ENCODE measurements at places on chromosomes 1 and 21. TPM values are rescaled to one million over a fixed set of nuclear protein-coding genes. Genes with fewer than 3 reads are reported as not detected.

NBPF15 gene
- total RNA-seq = 7.3 TPM

HMGCS2 gene
- 161 TPM for total RNA-seq

PKLR gene
- not detected for total RNA-seq

FCGR3A gene
- total RNA-seq = 31.4 TPM

HSD3B1 gene
- total RNA-seq = not detected

DYNLT5 gene
- 1.6 TPM for total RNA-seq

S100B gene
- 8.3 TPM for total RNA-seq

LSM10 gene
- total RNA-seq = 59.3 TPM

FMN2 gene
- not detected for total RNA-seq

FCRL5 gene
- not detected for total RNA-seq

PALMD gene
- total RNA-seq = 122 TPM

LORICRIN gene
- not detected for total RNA-seq

PADI4 gene
- total RNA-seq = 0.24 TPM

PLA2G2F gene
- not detected for total RNA-seq

BGLAP gene
- total RNA-seq = 0.32 TPM

COL6A1 gene
- 228 TPM for total RNA-seq

NUP210L gene
- total RNA-seq = 0.30 TPM

DDR2 gene
- 34.4 TPM for total RNA-seq

MX2 gene
- total RNA-seq = 4.8 TPM

RGS5 gene
- total RNA-seq = 246 TPM

CFAP74 gene
- total RNA-seq = not detected

IFFO2 gene
- total RNA-seq = 5.2 TPM

OR2L3 gene
- not detected for total RNA-seq

SORT1 gene
- 121 TPM for total RNA-seq

GUCA2B gene
- total RNA-seq = not detected

HSD3B2 gene
- total RNA-seq = not detected
